ENCODE measurements at places on chromosomes 2 and 18.

DNA sequence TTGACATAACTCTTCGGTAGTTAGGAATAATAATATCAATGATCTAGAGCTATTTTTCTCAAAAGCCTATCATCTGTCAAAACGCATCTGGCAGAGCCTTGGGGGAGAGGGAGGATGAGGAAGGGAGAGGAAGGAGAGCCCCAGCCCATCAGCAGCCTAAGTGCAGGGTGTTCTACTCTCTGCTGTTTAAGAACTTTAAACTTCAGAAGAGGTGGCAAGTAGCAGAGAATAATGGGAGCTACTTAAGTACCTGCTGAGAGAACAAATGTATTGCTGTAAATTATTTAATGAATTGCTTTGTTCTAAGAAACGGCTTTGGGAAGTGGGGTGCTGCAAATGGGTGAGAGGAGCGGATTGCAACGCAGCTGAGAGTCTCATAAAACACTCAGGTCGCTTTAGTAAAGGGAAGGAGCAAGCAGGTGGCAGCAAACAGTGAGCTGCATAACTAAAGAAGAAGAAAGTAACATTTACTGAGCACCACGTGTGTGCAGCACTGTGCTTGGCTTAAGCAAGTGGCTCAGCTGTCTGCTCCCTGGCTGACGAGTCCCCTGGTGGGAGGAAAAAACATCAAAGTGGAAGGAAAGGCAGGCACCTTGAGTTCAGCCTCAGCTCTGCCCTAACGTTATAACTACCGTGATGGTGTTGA, 26.3 kb upstream of the SH3RF3 start:
- no peak overlapping the region for H3K27ac ChIP-seq
- no peaks in the 10 kb centered on the region for H3K27me3 ChIP-seq
- no peaks in the 10 kb centered on the region for H3K36me3 ChIP-seq
- peaks cover 11% of the 10 kb centered on the region for H3K4me1 ChIP-seq
- H3K4me3 ChIP-seq = no peak overlapping the region

- H3K27ac ChIP-seq = no peak overlapping the region
- H3K27me3 ChIP-seq = no peaks in the 10 kb centered on the region
- no peak for DNase-seq
- no peaks in the 10 kb centered on the region for H3K4me1 ChIP-seq
- peaks cover 13% of the 10 kb centered on the region for H3K36me3 ChIP-seq
Observed at GRCh38 chr2:239182981-239183791, 217.6 kb downstream of the HDAC4 start.

DNA sequence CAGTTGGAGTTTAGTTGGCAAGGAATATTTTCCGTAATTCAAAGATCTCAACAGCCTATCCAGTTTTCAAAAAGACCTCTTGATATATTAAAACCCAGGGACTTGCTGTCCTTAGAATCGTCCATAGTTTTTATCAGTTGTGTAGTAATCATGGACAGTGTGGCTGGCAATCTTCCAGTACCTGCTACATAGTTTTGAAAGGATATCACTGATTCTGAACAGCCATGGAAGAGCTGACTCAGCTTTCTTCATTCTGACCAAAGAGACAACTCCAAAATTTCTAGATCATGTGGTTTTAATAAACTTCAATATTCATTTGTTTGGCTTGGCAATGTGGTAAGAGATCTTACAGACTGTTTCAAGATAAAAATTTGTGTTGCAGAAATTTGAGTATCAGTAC, 616.7 kb downstream of the TDRD15 start:
- no peak for DNase-seq
- no peaks in the 10 kb centered on the region for H3K4me1 ChIP-seq
- no peak overlapping the region for H3K4me3 ChIP-seq
- no peaks in the 10 kb centered on the region for H3K36me3 ChIP-seq
- no peaks in the 10 kb centered on the region for H3K27me3 ChIP-seq

DNA sequence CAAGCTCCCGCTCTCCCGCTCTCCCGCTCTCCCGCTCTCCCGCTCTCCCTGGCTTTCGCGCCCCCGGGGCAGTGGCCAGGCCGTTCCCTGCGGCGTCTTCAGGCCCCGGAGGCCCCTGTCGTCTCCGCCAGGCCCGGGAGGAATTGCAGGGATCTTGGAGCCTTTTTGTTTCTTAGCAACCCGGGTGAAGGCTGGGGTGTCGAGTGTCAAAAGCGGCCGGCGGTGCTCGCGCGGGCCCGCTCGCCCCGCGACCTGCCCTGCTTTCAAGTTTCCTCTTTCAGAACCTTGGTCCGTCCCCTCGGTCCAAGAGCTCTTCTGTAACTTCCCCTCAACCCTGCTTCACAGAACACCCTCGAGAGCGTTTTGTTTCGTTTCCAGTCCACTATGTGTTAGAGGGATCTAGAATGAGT, 1.4 kb downstream of the RNF138 start:
- peak overlapping the region; percentile 97 for H3K4me3 ChIP-seq
- DNase-seq = peak; percentile 43
- H3K4me1 ChIP-seq = peaks cover 47% of the 10 kb centered on the region

- no peaks in the 10 kb centered on the region for H3K4me1 ChIP-seq
- H3K27ac ChIP-seq = no peak overlapping the region
- H3K27me3 ChIP-seq = no peaks in the 10 kb centered on the region
- peaks cover 15% of the 10 kb centered on the region for H3K36me3 ChIP-seq
- H3K4me3 ChIP-seq = no peak overlapping the region
Observed at GRCh38 chr2:196849895-196850294, 40.7 kb upstream of the C2orf66 start.

DNA sequence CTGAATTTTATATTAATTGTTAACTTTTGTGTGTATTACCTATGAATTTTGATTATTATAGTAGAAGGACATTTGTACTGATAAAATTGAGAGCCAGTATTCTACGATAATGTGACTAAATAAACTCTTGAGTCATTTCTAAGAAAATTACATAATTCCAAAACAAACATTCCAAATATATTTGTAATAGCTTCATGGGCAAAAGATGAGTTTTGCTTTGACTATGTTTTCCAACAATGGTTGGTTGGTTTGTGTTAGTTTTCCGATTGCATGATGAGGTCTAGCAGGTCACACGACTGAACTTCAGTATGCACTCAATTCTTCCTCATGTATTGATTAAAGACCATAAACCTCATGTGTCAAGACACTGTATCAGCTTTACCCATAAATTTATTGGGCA, 71.7 kb upstream of the WDR75 start:
- peaks cover 2% of the 10 kb centered on the region for H3K36me3 ChIP-seq
- no peak overlapping the region for H3K4me3 ChIP-seq
- H3K27ac ChIP-seq = no peak overlapping the region
- no peak for DNase-seq
- H3K4me1 ChIP-seq = peaks cover 3% of the 10 kb centered on the region

GRCh38 chr2:120279708-120280107, 27.1 kb downstream of the RALB start:
- H3K27ac ChIP-seq = no peak overlapping the region
- H3K4me3 ChIP-seq = no peak overlapping the region
- no peaks in the 10 kb centered on the region for H3K27me3 ChIP-seq
- no peaks in the 10 kb centered on the region for H3K4me1 ChIP-seq

- peaks cover 4% of the 10 kb centered on the region for H3K27me3 ChIP-seq
- H3K4me3 ChIP-seq = no peak overlapping the region
- no peaks in the 10 kb centered on the region for H3K4me1 ChIP-seq
Observed at GRCh38 chr2:223721746-223722145, 115.6 kb downstream of the AP1S3 start.

- no peaks in the 10 kb centered on the region for H3K36me3 ChIP-seq
- H3K27ac ChIP-seq = no peak overlapping the region
- H3K4me1 ChIP-seq = no peaks in the 10 kb centered on the region
- no peak overlapping the region for H3K4me3 ChIP-seq
- H3K27me3 ChIP-seq = peaks cover 4% of the 10 kb centered on the region
Observed at GRCh38 chr2:106307860-106308259, 113.8 kb upstream of the UXS1 start.

DNA sequence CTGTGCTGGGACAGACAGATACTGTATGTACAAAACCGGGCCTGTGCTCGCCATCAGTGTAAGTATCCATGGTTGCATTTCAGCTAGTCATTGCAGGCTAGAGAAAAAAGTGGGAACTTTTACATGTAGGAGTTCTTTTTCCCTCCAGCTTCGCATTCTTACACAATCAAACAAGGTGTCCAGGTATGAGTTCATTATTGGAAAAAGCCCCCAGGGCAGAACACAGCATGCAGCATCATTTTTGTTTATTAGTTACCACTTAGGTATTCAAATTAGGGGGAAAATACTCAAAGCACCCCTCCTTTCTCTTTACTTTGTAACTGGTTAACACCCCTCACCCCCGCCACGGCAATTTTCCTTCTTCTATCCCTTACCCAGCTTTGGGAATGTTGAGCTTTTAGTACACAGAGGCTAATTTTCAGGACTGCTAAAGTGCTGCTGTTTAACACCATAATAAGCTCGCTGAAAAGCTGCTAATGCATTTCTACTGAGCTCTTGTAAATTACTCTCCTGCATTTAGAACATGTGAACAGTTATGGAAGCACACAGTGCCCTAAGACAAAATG, 13.6 kb downstream of the UPP2 start:
- DNase-seq = no peak
- H3K4me3 ChIP-seq = no peak overlapping the region
- peaks cover 4% of the 10 kb centered on the region for H3K27me3 ChIP-seq
- H3K36me3 ChIP-seq = no peaks in the 10 kb centered on the region
- H3K4me1 ChIP-seq = no peaks in the 10 kb centered on the region

- no peaks in the 10 kb centered on the region for H3K36me3 ChIP-seq
- H3K4me1 ChIP-seq = no peaks in the 10 kb centered on the region
- H3K4me3 ChIP-seq = no peak overlapping the region
- peaks cover 8% of the 10 kb centered on the region for H3K27me3 ChIP-seq
Observed at GRCh38 chr18:24567199-24567598, 106.8 kb downstream of the HRH4 start.

DNA sequence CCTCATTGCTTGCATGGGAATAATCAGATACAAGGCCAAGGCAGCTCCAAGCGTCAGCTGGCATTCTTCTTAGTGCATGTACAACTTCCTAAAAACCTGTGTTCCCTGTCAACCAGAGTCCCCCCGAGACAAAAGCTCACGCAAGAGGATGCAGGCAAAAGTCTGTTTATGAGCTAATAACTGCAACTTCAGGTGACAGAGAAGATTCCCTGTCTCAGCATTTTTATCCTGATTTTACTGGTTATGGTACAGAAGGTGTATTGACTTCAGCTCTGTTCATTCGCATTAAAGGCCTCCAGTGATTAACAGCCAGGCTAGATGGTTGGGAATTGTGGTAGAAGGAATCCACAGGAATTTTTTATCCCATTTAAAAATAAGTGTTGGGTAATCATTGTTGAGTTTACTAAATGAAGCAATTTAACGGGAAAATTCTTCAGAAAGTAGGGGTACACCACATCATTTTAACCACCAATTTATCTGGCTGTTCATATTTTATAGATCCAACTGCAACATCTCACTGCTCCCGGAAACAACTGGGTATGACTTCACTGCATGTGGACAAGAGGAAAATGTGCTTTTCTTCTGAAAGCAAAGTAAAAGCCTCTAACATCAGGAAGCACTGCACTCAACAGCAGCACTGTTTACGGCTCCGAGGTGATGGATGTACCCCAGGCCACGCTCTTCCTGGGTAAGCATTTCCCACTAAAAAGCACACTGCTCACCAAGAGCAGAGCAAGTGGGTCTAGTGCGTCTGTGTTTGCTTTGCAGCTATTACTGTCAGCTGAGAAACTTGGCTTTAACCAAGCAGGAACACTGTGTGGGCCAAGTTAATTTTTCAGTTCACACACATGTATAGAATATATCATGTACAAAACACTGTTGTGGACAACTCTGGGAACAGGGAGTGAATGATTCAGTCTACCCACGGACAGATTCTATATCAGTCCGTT, 31.9 kb downstream of the CCBE1 start:
- H3K27ac ChIP-seq = no peak overlapping the region
- H3K4me1 ChIP-seq = no peaks in the 10 kb centered on the region

DNA sequence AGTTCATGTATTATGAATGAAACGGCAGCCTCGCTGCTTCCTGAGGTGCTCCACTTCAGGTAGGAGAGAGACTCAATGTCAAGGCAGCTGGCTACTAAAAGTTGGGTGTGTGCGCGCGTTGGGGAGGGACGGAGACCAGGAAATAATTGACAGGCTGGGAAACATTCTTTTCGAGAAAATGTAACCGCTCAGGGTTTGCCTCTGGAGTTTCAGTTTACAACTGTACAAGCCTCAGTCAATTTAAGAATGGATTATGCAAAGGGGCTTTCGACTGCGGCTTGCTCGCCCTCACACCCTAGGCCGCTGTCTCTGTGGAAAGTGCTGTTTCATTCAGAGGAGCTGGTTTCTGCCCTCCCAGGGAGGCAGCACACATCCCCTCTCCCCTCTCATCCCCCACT, 4.4 kb upstream of the SPRED2 start:
- H3K4me1 ChIP-seq = peaks cover 24% of the 10 kb centered on the region
- DNase-seq = peak; percentile 57
- peaks cover 59% of the 10 kb centered on the region for H3K27me3 ChIP-seq
- peak overlapping the region; percentile 77 for H3K27ac ChIP-seq
- peak overlapping the region; percentile 88 for H3K4me3 ChIP-seq

- no peak overlapping the region for H3K4me3 ChIP-seq
- H3K36me3 ChIP-seq = no peaks in the 10 kb centered on the region
- no peaks in the 10 kb centered on the region for H3K4me1 ChIP-seq
- no peak for DNase-seq
- no peak overlapping the region for H3K27ac ChIP-seq
Observed at GRCh38 chr2:124804014-124804940, 779.2 kb downstream of the CNTNAP5 start.

DNA sequence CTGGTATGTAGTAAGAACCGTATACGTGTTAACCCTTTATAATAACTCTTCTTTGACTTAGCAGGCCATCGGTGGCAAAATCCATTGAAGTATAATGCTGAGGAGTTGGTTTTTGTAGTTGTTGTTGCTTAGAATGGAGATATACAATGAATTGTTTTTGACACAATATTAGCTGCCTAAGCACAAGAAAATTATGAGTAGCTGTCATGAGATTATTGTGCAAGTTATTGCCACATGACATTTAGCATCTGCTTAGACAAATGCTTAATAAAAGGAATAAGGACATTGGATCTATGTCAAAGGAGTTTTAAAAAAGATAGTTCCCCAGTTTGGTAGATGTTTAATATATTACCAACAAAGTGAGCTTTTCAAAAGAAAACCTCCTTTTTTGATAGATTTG, 59.9 kb downstream of the ABCB11 start:
- no peak for DNase-seq
- H3K4me3 ChIP-seq = no peak overlapping the region
- no peaks in the 10 kb centered on the region for H3K36me3 ChIP-seq
- no peak overlapping the region for H3K27ac ChIP-seq
- no peaks in the 10 kb centered on the region for H3K27me3 ChIP-seq
- H3K4me1 ChIP-seq = peaks cover 3% of the 10 kb centered on the region

DNA sequence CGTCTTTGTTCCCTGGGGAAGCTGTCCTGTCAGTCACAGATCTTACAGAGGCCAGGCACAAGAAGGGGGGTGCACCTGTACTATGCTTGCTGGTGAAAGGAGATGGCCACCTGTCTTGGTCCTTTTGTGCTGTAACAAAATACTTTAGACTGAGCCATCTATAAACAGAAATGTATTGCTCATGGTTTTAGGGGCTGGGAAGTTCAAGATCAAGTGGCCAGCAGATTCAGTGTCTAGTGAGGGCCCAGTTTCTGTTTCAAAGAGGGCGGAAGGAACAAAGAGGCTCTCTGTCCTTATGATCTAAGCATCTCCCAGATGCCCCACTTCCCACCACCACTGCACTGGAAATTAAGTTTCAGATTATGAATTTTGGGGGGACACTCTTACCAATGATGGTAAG, 35.5 kb upstream of the RPL37A start:
- no peak for DNase-seq
- no peak overlapping the region for H3K4me3 ChIP-seq
- H3K4me1 ChIP-seq = no peaks in the 10 kb centered on the region
- H3K27me3 ChIP-seq = no peaks in the 10 kb centered on the region
- H3K36me3 ChIP-seq = peaks cover 9% of the 10 kb centered on the region

Measured in activated naive CD8-positive, alpha-beta T cell treated with anti-CD3 and anti-CD28 coated beads, Interleukin-2, amount 50 U/mL, for 24 hours (primary cell).